Dorsolateral prefrontal cortex (tissue), 122 donors: ENCODE measurements at places on chromosomes 16 and 17.

- no peak for DNase-seq
Observed at GRCh38 chr17:77419547-77420094, 278.9 kb downstream of the SEC14L1 start.

DNA sequence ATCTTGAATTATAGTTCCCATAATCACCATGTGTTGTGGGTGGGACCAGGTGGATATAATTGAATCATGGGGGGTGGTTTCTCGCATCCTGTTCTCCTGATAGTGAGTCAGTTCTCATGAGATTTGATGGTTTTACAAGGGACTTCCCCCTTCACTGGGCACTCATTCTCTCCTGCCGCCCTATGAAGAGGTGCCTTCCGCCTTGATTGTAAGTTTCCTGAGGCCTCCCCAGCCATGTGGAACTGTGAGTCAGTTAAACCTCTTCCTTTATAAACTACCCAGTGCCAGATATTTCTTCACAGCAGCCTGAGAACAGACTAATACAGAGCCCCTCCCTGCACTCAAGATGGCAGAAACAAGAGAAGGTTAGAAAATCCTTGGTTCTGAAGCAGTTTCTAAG, 26.4 kb downstream of the LDAF1 start:
- no peak for DNase-seq

DNA sequence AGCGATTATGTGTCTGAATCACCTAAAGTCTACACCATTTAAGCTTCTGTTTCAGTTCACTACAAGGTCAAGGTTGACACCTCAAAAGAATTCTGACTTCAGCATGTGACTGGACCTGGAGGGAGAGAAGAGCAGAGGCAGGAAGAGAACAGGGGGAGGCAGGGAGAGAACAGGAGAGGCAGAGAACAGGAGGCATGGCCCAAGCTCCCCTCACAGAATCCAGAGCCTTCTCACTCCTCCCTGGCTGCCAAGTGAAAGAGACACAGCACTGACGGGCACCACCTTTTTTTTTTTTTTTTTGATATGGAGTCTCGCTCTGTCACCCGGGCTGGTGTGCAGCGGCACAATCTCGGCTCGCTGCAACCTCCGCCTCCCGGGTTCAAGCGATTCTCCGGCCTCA, 11.4 kb downstream of the GGA2 start:
- DNase-seq: no peak

GRCh38 chr16:87877942-87878507, 8.7 kb upstream of the SLC7A5 start:
- no peak for DNase-seq

- DNase-seq: no peak
Observed at GRCh38 chr17:19938736-19939135, 38.9 kb downstream of the AKAP10 start.
